ENCODE measurements at places on chromosomes 11 and 22. TPM values are rescaled to one million over a fixed set of nuclear protein-coding genes. Genes with fewer than 3 reads are reported as not detected.

DNA sequence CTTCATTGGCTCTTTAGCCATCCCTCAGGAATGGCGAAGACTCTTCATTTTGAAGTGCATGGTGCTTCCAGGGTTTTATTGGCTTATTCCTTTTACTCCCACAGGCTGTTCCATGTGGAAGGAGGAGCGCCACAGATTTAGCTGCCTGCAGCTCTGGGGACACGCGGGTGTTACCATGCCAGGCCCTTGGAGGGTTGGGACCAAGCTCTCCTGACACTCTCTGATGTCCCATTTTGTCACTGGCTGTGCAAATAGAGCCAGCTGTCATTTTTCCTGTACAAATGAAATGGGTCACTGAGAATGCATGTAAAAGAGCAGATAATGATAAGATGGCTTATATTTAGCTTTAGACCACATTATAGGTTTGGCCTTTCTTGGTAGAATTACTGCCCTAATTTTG, 9.2 kb downstream of the THYN1 start:
- DNase-seq = no peak
- H3K27ac ChIP-seq = no peak overlapping the region
- H3K36me3 ChIP-seq = peaks cover 29% of the 10 kb centered on the region
- H3K4me1 ChIP-seq = peaks cover 2% of the 10 kb centered on the region
- H3K4me3 ChIP-seq = no peak overlapping the region

- no peaks in the 10 kb centered on the region for H3K27me3 ChIP-seq
- no peaks in the 10 kb centered on the region for H3K36me3 ChIP-seq
- no peak for DNase-seq
Observed at GRCh38 chr11:110973401-110973980, 261.3 kb upstream of the ARHGAP20 start.

Gene KRTAP5-11
- total RNA-seq = not detected

GRCh38 chr11:126834573-126834972, 166.0 kb downstream of the KIRREL3 start:
- peaks cover 82% of the 10 kb centered on the region for H3K4me1 ChIP-seq
- peak overlapping the region; percentile 63 for H3K4me3 ChIP-seq
- H3K36me3 ChIP-seq = peaks cover 30% of the 10 kb centered on the region
- peaks cover 4% of the 10 kb centered on the region for H3K27me3 ChIP-seq
- DNase-seq = peak; percentile 9

GRCh38 chr11:111792314-111792713, 26.1 kb upstream of the PPP2R1B start:
- peaks cover 18% of the 10 kb centered on the region for H3K36me3 ChIP-seq
- H3K27me3 ChIP-seq = no peaks in the 10 kb centered on the region
- peaks cover 52% of the 10 kb centered on the region for H3K4me1 ChIP-seq
- no peak for DNase-seq

GRCh38 chr22:22770280-22770871, 117.2 kb upstream of the IGLL5 start:
- DNase-seq = peak; percentile 27
- peaks cover 21% of the 10 kb centered on the region for H3K27me3 ChIP-seq
- no peak overlapping the region for H3K27ac ChIP-seq
- no peaks in the 10 kb centered on the region for H3K4me1 ChIP-seq

Gene VSIG10L2
- not detected for total RNA-seq

Gene TMEM45B
- not detected for total RNA-seq

- H3K27me3 ChIP-seq = peaks cover 16% of the 10 kb centered on the region
- peaks cover 4% of the 10 kb centered on the region for H3K4me1 ChIP-seq
- no peaks in the 10 kb centered on the region for H3K36me3 ChIP-seq
- peak overlapping the region; percentile 90 for H3K4me3 ChIP-seq
Observed at GRCh38 chr22:30245181-30245984, 1.2 kb downstream of the LIF start.

Gene GAS2L1
- total RNA-seq = 44.2 TPM

Gene GLYAT
- not detected for total RNA-seq

- no peak for DNase-seq
- no peak overlapping the region for H3K27ac ChIP-seq
- H3K4me1 ChIP-seq = peaks cover 78% of the 10 kb centered on the region
- peaks cover 2% of the 10 kb centered on the region for H3K27me3 ChIP-seq
Observed at GRCh38 chr11:48014917-48015316, 34.6 kb downstream of the PTPRJ start.

DNA sequence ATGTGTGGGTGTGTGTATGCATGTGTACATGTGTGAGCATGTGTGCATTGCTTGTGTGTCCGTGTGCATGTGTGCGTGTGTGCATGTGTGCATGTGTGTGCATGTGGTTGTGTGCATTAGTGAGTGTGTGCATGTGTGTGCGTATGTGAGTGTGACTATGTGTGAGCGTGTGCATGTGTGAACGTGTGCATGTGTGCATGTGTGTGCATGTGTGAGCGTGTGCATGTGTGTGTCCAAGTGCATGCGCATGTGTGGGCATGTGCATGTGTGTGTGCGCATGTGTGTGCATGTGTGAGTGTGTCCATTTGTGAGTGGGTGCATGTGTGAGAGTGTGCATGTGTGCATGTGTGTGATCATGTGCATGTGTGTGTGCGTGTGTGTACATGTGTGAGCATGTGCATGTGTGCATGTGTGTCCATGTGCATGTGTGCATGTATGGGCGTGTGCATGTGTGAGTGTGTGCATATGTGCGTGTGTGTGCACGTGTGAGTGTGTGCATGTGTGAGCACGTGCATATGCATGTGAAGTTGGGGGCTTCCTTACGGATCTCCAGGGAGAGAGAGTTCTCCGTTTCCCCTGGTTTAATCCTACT, 95.8 kb downstream of the ST3GAL4 start:
- H3K36me3 ChIP-seq = peaks cover 27% of the 10 kb centered on the region
- H3K4me3 ChIP-seq = no peak overlapping the region
- no peak overlapping the region for H3K27ac ChIP-seq
- no peak for DNase-seq
- H3K27me3 ChIP-seq = peaks cover 10% of the 10 kb centered on the region

- peaks cover 62% of the 10 kb centered on the region for H3K27me3 ChIP-seq
- no peaks in the 10 kb centered on the region for H3K36me3 ChIP-seq
- H3K27ac ChIP-seq = no peak overlapping the region
- 0 out of 2 replicates have a peak, but pooled peaks cover 4% of the 10 kb centered on the region for H3K4me1 ChIP-seq
Observed at GRCh38 chr11:114057605-114058004, 1.9 kb upstream of the ZBTB16 start.

GRCh38 chr11:29263971-29264682, 752.7 kb downstream of the KCNA4 start:
- H3K27ac ChIP-seq = no peak overlapping the region
- H3K27me3 ChIP-seq = peaks cover 2% of the 10 kb centered on the region
- H3K4me1 ChIP-seq = peaks cover 63% of the 10 kb centered on the region

DNA sequence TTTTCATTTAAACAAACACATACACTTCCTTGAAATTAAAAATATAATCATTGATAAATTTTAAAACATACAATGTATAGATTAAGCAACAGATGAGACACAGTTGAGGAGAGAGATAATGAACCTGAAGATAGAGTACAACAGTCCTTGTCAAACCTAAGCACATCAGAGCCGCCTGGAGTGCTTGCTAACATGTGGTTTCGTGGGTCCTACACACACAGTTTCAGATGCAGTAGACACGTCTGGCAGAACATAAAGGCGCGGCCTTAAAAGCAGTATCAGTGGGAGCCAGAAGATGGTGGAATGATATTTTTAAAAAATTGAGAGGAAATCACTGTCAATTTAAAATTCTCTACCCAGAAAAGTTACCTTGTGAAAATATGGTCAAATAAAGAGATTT, 134.4 kb downstream of the MPPED1 start:
- no peak overlapping the region for H3K4me3 ChIP-seq
- no peaks in the 10 kb centered on the region for H3K4me1 ChIP-seq
- H3K27ac ChIP-seq = no peak overlapping the region
- peaks cover 11% of the 10 kb centered on the region for H3K36me3 ChIP-seq

DNA sequence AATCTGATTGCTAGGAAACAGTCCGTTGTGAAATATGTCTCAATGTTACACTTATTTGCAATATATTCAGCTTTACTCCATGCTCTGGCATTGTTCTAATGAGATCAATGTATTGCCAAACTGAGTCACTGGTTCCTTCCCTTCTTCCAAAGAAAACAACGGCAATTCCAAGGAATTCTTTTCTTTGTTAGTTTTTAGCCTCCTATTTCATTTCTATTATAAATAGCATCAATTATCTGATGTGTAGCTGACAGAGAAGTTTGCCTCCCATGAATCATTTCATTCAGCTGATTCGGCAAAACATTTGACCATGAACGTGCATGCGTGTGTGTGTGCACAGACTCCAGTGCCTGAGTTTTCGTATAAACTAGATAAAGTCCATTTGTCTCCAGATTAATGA, 346.8 kb downstream of the ETS1 start:
- no peaks in the 10 kb centered on the region for H3K27me3 ChIP-seq
- peaks cover 12% of the 10 kb centered on the region for H3K4me1 ChIP-seq
- no peak overlapping the region for H3K4me3 ChIP-seq
- DNase-seq = no peak
- no peak overlapping the region for H3K27ac ChIP-seq

GRCh38 chr11:129578006-129578405, 202.4 kb downstream of the BARX2 start:
- H3K27me3 ChIP-seq = peaks cover 22% of the 10 kb centered on the region
- no peak overlapping the region for H3K27ac ChIP-seq
- H3K36me3 ChIP-seq = no peaks in the 10 kb centered on the region
- no peak overlapping the region for H3K4me3 ChIP-seq

Gene SYCE3
- not detected for total RNA-seq

DNA sequence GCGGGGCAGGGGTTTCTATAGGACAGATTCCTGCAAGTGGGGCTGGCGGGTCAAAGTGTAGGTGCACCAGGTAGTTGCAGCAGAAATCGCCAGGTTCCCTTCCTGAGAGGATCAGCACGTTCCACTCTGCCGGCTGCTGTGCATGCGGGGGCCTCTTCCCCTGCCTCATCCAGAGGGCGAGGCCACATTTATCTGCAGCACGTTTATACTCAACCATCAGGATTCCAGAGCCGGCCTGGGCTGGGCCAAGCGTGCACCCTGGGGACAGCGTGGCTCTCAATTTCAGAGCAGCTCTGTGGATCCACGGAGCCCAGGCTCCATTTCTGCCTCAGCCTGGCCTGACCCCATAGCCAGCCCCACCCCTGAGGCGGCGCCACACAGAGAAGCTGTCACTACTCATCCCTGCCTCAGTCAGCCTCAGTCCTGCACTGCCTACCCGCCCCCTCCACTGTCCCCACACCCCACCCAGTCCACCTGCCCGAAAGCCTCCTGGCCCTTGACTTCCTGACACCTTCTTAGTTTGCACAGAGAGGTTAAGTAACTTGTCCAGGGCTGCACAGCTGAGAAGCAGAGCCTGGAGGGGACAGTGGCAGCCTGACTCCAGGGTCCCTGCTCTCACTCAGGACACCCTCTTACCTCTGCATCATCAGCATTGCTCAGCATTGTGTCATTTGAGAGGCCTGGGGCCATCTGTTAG, 45.9 kb upstream of the RTL6 start:
- no peaks in the 10 kb centered on the region for H3K36me3 ChIP-seq
- H3K4me3 ChIP-seq = no peak overlapping the region
- no peaks in the 10 kb centered on the region for H3K4me1 ChIP-seq
- peaks cover 17% of the 10 kb centered on the region for H3K27me3 ChIP-seq
- no peak overlapping the region for H3K27ac ChIP-seq

Gene MMP12
- 0.26 TPM for total RNA-seq

DNA sequence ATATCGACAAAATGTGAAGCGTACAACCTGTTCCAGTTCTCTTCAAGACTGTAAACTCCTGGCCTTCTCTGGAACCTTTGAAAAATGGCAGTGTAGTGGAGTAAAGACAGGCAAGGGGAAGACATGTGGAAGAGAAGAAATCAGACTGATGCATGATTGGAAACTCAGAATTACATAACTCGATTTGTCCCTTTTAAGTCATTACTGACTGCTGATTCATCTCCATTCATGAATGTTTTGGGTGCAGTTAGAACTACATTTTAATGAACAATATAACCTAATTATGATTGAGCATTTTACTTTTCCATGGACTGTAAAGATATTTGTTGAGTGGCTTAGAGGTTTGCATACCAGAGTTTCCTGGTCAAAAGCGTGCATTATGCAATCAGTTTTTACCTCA, 32.9 kb downstream of the FAT3 start:
- no peaks in the 10 kb centered on the region for H3K27me3 ChIP-seq
- no peaks in the 10 kb centered on the region for H3K36me3 ChIP-seq
- H3K4me1 ChIP-seq = peaks cover 35% of the 10 kb centered on the region
- no peak overlapping the region for H3K4me3 ChIP-seq
- no peak for DNase-seq

Gene SLC22A6
- not detected for total RNA-seq

- peaks cover 23% of the 10 kb centered on the region for H3K36me3 ChIP-seq
- no peaks in the 10 kb centered on the region for H3K27me3 ChIP-seq
- peak overlapping the region; percentile 2 for H3K27ac ChIP-seq
- peaks cover 20% of the 10 kb centered on the region for H3K4me1 ChIP-seq
- no peak overlapping the region for H3K4me3 ChIP-seq
Observed at GRCh38 chr11:16759857-16760508, 21.5 kb downstream of the C11orf58 start.

- H3K4me3 ChIP-seq = no peak overlapping the region
- H3K36me3 ChIP-seq = no peaks in the 10 kb centered on the region
- H3K4me1 ChIP-seq = no peaks in the 10 kb centered on the region
- H3K27ac ChIP-seq = no peak overlapping the region
Observed at GRCh38 chr11:42296910-42297309, 837.5 kb upstream of the LRRC4C start.

GRCh38 chr11:8036002-8036802, 44.8 kb upstream of the TUB start:
- DNase-seq = no peak
- no peaks in the 10 kb centered on the region for H3K36me3 ChIP-seq
- H3K27ac ChIP-seq = no peak overlapping the region
